ENCODE measurements at places on chromosomes 11 and 22.

DNA sequence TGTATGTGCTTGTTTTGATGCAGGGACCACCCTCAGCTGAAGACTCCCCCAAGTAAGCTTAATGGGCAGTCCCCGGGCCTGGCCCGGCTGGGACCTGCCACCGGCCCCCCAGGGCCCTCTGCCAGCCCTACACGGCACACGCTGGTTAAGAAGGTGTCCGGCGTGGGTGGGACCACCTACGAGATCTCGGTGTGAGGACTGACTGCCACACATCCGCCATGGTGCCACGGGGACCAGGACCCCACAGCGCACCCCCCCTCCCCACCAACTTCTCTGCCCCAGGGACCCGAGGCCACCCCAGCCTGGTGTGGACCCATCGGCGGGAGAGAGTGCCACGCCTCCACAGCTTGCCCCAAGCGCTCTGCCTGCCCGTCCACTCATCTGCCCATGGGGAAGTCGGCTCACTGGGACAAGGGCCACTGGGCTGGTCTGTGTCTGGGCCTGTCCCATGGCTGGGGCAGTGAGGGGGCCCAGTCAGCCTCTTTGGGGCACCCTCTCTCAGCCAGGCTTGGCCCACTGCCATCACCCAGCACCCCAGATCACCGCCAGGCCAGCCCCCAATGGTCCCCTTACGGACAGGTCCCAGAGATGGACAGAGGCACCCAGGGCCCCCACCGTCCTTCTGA, 5.5 kb downstream of the CCDC188 start:
- no peak for DNase-seq

GRCh38 chr22:23685205-23685784, 5.5 kb upstream of the RGL4 start:
- DNase-seq: no peak

DNA sequence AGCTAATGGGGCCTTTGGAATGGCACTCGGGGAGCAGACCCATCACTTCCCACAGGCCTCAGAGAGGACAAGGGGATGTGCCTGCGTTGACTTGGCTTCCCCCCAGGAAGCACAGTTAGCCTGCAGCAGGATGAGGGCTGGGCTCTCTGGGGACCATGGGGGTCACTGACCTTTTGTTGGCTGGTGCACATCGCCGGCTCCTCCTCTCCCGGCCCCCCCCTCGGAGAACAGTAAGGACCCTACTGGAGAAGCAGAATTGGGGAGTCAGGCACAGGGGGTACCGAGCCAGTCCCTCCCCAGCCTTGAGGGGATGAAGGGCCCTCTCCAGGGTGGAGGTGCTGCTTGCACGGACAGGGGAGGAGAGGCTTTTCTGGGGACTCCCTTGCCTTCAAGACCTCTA, 32.8 kb downstream of the NRXN2 start:
- DNase-seq: no peak

DNA sequence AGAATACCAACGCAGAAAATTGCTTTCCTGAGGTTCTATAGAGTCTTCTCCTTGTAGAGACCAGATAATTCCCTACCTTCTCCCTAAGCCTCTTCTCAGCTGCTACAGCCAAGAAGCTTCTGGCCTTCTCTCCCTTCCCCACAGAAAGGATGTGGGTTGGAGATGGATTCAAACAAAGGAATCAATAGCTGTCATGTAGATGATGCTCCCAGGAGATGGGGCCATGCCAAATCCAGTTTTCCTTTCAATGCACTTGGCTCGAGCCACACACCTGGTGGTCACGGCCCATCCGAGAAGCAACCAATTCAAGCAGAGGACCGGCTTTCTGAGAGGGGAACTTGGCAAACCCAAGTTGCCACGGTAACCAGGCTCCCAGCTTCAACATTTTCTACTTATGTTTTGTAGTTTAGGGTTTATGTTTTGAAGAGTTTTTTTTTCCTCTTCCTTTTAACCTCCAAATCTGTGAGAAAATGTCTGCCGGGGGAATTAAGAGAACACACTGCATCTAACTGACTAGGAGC, 31.3 kb upstream of the OPCML start:
- no peak for DNase-seq

- no peak for DNase-seq
Observed at GRCh38 chr11:93212094-93212493, 14.3 kb upstream of the SLC36A4 start.

DNA sequence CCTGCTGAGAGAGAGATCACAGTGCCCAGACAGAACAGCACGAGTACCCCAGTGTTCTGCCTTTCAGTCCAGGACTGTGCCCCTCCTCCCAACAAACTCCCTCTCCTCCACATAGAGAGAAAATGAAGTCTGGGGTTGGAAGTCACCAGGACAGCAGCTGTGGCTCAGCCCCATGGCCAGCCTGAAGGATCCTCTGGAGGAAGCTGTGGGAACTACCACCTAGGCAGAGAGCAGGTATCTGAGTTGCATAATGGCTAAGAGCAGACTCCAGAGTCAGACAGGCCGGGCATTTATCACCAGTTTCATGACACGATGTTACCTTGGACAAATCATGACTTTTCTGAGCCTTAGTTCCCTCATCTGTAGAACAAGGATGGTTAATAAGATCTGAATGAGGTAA, 61.2 kb upstream of the RRAS2 start:
- no peak for DNase-seq

GRCh38 chr11:36060926-36061325, 117.1 kb downstream of the LDLRAD3 start:
- DNase-seq: no peak

DNA sequence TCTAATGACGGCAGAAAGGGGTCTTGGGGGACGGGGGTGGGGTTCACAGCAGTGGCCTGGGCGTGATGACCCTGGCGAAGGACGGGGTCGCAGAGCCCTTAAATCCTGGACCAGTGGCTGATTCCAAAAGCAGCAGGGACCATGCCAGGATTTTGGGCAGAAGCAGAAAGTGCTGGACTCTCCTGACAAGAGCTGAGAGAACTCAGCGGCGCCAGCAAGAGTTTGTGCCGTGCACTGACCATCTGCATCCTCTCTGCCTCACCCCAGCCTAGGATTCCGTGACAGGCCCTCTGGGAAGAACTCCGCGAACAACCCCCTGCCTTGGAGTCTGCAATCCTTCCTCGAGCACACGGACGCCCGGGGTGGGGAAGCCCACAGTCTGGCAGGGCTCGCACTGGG, 644 bp upstream of the NDUFV1 start:
- no peak for DNase-seq

DNA sequence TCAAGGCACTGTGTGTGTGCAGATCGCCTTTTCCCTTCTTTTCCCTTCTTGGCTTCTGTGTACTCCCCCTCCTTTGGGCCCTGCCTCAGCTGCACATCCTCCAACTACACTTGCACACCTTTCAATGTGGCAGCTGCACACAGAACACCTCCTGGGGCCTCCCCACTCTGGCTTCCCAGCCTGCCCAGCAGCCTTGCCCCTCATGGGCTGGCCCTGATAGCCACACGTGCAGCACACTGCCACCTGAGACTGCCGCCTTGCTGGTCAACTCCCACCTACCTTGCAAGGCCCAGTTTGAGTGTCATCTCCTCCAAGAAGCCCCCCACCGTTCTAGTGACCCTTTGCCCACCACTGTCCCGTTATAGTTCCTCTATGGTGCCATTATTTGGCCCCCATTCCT, 77.3 kb upstream of the ARFGAP3 start:
- DNase-seq: no peak

DNA sequence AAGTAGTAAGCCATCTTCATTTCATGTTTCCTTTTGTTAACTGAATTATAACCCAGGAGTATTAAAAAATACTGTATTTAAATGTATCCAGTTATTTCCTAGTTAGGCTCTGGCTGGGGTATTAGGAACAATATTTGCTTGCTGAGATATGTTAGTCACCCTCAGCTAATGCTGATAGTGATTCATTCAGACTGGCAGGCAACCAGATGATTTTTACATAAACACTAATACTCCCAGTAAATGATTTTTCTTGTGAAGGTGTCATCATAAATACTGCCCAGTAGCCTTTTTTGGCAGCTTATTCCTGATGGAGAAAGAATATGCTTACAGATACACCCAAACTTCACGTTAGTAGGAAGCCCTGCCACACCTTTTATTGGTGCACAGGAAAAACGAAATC, 8.1 kb downstream of the YWHAH start:
- DNase-seq: no peak

DNA sequence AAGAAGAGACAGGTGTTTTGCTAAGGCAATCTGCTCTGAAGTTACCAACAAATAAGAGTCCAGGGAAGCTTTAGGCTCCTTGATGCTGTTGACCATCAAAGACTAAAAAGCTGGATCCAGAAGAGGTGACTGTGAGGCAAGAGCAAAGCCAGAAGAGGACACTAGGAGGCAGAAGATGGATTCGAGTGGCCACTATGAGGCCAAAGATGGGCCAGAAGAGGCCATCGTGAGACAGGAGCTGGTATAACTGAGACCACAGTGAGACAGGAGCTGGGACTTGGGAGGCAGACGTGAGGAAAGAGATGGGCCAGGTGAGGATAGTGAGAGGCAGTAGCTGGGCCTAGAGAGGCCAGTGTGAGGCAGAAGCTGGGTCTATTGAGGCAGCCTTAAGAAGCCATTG, 37.7 kb downstream of the OR4C45 start:
- no peak for DNase-seq

DNA sequence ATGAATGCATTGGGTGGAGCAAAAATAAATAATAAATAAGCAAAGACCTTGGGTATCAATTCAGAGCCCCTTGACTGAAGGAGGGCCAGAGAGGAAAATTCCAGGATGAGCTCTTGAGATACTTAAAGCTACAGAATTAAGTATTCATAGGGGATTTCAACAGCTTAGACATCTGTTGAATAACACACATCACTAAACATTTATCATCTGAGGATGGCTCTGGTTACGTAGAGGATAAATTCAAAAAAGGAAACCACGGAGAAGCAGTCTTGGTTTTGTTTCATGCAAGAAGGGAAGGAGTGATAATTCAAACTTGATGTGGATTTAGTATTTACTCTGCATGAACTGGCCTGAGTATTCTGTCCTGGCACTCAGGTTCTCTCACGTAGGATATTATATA, 29.8 kb downstream of the ARHGAP42 start:
- DNase-seq: no peak

DNA sequence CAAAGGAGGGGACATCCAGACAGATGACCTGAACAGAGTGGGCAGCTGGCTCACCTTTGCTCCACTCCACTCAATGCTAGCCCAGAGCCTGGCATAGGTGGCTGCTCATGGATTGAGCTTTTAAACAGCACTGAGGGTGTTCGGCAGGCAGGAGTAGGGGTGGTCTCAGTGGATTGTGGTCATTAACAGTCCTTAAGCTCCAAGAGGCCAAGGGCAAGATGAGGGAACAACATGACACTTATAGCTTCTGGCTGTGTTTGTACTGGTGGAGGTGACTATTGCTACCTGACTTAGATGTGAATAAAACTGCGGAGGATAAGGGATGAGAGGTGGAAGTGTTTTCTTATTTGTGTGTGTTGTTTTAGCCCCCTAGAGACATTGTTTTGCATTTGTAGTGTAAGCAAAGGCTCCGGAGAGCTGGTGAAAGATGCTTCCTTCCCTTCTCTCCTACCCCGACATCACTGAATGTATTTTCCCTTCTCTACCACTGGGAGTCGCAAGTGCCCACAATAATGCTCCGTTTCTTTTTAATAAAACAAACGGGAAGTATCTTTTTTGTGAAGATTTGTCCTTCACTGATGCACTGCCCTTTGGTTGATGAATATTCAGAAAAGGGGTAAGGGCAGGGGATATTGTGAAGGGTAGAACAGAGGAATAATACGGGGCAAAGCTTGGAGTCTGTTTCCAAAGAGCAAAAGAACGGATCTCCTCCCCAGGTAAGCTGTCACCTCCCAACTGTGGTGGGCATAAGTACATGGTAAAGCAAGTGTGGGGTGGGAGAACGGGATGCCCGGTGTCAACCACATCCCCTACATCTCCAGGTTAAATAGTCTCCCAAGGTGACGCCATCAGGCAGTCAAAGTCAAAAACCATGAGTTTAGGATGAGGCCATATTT, 27.5 kb upstream of the MTNR1B start:
- DNase-seq: no peak

GRCh38 chr11:72580642-72580950, 93.6 kb downstream of the PDE2A start:
- DNase-seq: no peak

DNA sequence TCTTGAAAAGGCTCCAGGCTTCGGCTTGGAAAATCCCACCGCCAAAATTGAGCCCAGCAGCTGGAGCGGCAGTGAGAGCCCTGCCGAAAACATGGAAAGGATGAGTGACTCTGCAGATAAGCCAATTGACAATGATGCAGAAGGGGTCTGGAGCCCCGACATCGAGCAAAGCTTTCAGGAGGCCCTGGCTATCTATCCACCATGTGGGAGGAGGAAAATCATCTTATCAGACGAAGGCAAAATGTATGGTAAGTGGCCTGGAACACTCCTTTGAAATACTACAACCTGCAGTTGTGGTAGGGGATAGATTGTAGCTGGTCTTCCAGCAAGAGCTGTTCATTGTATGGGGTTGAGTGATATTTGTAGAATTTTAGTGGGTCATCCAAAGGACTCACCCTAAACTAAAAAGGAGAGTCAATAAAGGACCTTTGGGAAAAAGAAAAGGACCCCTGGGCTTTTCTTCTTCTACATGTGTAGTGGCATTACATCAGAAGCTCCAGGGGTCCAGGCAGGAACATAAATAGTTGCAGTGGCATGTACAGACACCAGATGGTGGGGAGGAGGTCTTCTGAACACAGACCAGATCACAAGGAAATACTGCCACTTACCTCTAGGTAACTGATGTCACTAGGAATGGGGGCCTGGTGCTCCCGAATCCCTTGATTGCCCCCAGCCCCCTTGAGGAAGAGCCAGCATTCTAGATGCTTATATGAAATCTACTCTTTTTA, 90.1 kb downstream of the TEAD1 start:
- DNase-seq: no peak

GRCh38 chr11:3111466-3111865, 53.6 kb downstream of the OSBPL5 start:
- DNase-seq: no peak

DNA sequence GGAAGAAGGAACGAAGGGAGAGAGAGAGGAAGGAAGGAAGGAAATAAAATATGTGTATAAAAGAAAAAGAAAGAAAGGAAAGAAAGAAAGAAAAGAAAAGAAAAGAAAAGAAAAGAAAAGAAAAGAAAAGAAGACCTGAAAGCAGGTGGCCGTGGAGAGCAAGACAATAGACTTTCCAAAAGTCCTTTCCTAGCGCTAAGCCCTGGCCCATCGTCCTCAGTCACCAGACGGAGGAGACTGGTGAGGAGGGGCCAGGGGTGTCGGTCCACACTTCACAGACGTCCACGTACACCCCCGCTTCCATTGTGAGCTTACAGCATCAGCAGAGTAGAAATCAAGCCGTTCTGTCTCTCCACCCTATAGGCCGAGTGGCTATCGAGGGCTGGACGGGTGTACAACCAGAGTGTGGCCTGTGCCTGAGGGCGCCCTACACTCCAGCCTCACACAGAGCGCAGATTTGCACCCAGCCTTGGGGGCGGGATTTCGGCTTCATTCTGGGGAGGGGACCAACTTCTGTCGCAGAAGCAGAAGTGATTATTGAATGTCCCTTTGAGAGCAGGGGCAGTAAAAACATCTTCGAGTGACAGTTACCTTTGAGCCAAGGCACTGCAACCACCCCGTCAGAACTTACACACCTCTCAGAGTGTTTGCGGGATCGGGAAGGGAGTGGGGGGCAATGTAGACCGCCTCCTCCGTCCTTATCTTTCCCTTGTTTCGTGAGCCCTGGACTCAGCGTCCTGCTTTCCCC, 2.0 kb upstream of the BSX start:
- DNase-seq: no peak
